ENCODE measurements at places on chromosomes 6 and 20.

DNA sequence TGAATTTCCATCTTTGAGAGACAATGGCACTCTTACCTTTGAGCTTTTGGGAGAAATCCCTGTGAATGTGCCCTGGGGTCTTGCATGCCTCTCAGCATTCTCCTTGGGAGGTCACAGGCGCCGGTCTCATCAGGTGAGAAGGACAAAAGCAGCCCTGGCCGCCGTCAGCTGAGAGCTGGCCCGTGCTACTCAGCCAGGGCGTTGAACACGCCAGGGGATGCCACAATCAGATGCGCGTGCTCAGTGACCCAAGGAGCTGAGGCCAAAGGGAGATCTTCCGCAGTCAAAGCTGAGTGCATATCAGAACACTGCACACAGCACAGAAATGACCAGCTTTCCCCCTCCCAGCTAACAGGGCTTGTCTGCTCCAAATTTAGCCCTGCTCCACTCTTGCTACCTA lies 253.6 kb upstream of the NOX3 start:
- no peak for DNase-seq

GRCh38 chr6:89350281-89350966 lies 2.1 kb downstream of the UBE2J1 start:
- peak; percentile 23 for DNase-seq

DNA sequence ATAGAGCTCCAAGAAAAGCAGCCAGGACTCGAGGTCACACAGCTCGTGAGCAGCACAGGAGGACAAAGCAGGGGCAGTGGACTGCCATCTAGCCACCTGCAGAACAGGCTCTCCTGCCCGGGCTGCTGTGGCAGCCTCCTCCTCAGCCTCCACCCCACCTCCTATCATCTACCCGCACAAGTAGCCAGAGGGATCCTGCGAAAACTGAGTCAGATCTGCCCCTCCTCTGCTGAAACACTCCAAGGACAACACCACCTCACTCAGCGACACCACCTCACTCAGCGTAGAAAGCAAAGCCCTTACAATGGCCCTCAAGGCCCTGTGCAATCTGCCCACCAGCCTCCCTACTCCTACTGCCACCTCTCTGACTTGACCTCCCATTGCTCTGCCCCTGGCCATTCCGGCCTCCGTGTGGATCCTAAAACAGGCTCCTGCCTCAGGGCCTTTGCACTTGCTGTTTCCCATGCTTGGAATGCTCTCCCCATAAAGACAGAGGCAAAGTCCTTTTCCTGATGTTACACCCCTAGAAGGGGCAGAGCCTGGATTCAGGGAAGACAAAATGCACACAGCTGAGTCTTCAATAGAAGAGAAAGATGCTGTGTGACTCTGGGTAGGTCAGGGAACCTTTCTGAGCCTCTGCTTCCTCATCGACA lies 19.3 kb downstream of the PREX1 start:
- DNase-seq, result no peak

DNA sequence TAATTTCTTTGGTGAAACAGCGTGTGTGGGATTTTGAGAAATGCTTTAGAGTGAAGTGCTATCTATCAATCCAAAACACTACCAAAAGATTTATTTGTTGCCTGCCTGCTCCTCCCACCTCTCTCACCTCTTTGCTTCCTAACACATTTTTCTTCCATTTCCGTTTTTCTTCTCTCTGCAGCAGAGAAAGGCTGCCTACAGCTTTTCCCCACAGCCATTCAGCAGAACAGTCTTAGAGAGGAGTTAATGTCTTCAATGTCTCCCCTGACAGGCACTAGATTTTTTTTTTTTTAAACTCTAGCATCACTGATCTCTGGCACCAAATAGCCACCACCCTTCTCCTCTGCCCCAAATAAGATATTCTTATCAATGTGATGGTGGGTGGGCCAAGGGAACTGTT lies 327.8 kb upstream of the MAN1A1 start:
- DNase-seq, result no peak

DNA sequence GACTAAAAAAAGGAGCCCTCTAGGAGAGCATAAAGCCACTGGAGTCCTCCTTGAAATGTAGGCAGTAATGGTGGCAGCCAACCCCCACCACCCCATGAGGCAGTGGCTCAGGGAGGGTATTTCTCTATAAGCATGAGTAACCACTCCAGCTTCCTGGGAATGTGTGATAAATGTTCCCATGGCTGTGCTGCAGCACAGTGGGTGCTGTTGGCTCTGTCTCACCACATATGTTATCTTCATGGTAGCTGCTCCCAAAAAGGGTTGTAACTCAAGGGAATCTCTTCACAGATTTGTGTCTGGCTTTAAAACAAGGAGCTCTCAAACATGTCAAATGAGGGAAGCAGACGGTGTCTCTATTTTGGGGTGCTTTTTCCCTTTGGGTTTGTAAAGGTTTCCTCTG lies 7.5 kb upstream of the PHACTR1 start:
- no peak for DNase-seq

DNA sequence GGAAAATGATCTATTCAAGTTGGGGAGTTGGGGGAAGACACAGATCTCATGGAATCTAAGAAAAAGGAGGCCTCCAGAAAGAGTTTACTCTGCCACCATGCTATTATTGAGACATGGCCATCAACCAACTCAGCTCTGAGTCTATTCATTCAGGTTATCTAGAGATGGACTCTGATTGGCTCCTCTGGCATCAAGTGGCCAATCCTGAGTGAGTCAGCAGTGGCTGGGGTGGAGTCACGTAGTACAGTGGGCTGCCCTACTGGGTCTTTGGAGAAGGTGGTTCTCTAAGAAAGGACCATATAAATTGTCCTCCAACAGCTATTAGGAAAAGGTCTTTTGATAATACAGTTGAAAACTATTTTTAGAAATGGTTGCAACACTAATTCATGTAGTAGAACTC lies 42.1 kb downstream of the LYRM2 start:
- no peak for DNase-seq

- DNase-seq, result no peak
These were observed 61.1 kb upstream of the GATA5 start for GRCh38 chr20:62536871-62537401.

- no peak for DNase-seq
These were observed 12.4 kb upstream of the DACT2 start for GRCh38 chr6:168332020-168332419.

GRCh38 chr20:49028684-49029083 lies 17.4 kb upstream of the CSE1L start:
- no peak for DNase-seq

DNA sequence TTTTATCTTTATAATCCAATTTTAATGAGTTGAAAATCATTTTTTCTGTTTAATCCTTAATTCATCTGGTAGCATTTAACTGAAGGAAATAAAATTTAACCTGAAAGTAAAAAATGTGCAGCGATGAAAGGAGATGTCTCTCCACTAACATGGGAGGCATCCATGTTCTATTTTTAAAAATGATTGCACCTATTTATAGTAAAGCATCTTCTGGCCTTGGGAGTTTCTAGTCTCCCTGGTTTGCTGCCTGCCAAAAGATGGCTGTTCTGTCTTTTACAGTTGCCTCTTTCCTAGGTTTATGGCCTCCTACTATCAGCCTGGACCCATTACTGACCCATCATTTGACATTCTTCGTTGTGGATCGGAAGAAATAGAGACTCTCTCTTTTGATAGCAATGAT lies 143.0 kb downstream of the B3GAT2 start:
- no peak for DNase-seq

DNA sequence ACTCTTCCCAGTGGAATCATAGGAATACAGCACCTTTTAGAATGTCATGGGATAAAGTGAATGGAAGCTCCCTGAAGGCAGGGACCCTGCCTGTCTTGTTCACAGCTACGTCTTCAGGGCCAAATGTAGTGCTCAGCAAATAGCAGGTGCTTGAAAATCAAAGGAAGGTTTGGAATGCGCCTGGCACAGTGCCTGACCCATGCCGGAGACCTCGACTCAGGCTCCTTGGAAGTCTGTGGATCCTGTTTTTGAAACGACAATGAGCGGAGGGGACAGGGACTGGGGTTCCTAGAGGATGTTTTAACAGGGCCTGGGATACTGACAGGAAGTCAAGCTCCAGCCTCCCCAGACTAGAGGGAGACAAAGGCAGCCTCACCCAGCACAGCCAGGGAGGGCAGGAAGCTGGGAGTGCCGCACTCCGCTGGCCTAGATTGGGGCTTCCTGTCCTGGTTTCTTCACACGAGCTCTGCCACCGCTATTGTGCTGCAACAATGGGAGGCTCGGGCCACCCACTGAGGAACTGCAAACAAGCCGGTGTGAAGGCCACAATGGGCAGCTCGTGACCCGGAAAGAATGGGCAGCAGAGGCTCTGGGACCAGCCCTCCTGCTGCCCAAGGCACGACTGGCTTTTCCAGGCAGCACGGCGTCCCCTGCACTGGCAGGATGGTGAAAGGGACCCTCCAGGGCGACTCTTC lies 76.7 kb downstream of the PREX1 start:
- peak; percentile 68 for DNase-seq

GRCh38 chr20:57573894-57574293 lies 13.0 kb downstream of the PCK1 start:
- no peak for DNase-seq

GRCh38 chr6:138727182-138727581 lies 46.4 kb upstream of the CCDC28A start:
- DNase-seq, result no peak

DNA sequence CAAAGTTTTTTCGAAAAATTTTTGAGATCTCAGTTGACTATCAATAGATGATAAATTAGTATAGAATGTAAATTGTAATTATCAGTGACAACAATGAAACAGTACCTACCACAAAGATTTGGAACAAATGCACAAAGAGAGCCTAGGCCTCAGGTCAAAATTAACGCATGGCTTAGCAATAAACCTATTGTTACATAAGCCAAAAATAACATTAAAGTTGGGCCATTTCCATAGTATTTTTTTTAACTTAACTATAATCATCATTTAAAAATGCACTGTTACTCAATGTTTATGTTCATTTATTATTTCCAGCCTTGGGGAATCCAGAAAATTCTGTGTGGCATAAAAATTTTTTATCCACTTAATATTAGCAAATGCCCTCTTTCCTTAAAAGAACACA lies 117.0 kb downstream of the EPB41L2 start:
- DNase-seq, result no peak

GRCh38 chr20:47765691-47766594 lies 19.3 kb downstream of the SULF2 start:
- no peak for DNase-seq

DNA sequence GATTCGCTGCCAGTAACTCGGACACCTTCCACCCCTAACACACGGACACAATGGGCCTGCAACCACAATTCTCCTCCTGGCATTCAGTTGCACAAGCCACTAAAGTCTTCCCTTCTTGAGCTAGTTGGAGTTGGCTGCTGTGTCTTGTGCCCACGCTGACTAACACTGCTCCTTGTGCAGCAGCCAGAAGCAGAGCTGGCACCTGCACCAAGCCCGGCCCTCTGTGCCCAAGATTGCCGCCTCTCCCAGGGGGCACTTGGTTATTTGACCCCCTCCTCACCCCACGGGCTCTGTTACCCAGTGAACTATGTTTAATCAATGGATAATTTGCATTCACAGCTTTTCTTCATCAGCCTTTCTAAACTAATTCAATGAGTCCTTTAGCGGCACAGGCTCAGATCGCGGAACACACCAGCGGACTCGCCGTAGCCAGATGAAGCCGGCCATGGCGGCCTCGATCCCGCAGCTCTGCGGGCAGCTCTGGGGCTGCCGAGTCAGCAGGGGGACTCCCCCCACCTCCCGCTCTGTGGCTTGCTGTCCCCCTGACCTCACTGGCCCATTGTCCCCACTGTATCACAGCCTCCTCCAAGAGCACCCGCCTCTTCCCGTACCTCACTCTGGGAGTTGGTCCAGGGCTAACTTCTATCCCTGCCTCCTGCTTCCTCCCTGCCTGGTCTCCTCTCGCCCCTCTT lies 94.8 kb upstream of the AFDN start:
- no peak for DNase-seq

DNA sequence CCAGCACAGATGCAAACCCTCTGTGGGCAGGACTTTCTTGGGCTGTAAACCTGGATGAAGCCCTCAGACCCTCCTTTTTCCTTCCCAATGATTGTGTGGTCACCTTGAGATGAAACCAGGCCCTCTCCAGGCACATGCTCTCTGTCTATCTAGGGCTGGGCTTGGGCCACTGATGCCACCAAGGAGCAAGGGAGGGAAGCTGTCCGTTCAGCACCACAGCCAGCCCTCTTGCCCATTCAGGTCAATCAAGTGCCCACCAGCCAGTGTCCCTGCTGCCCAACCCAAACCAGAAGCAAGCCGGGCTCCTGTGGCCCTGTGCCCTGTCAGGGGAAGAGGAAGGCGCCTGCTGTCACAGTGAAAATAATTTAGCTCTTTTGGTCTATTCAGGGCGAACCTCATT lies 8.0 kb downstream of the STMN3 start:
- DNase-seq, result no peak

DNA sequence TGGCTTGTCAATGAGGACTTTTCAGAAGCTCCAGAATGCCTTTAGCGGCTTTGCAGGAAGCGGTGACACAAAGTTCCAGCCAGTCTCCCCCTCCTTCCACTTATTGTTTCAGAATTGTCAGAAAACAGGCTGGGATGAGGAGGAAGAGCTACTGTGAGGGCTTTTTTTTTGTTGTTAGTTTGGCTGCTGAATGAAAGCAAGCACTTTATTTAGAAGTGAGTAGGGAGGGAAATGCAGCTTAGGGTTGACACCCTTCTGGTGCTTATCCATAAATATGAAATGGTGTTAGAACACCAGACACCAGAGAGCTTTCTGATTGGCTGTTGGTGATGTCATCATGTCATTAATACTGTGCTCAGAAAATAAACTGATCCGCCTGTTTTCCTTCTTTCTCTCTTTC lies 251.5 kb downstream of the SOX4 start:
- no peak for DNase-seq

DNA sequence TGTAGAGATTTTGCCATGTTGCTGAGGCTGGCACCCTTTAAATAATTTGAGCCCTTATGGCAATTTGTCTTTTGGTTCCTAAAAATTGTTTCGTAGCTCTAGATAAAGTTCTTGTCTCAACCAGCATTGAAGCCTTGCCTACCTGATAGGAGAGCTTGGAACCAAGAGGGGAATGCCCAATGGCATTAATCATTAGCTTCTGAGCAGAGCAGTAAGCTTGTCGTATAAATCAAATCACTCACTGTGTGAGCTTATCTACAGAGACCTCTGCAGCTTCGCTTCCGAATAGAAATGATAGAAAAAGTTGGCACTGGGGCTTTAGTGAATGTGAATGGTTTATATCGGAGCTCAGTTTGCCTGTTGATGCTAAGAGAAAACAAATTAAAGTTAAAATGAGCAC lies 10.7 kb downstream of the ANKRD6 start:
- DNase-seq, result no peak
